ENCODE measurements at places on chromosomes 16 and 17. TPM values are rescaled to one million over a fixed set of nuclear protein-coding genes. Genes with fewer than 3 reads are reported as not detected.

CCDC40 gene
- 1.2 TPM for total RNA-seq

PABPN1L gene
- not detected for total RNA-seq

TSPAN10 gene
- 0.26 TPM for total RNA-seq

CIBAR2 gene
- total RNA-seq: not detected

TNRC6C gene
- total RNA-seq: 19.2 TPM

SLC38A8 gene
- not detected for total RNA-seq

GDE1 gene
- 24.0 TPM for total RNA-seq

LYRM9 gene
- 3.0 TPM for total RNA-seq

ACOX1 gene
- 26.9 TPM for total RNA-seq

RARA gene
- 33.3 TPM for total RNA-seq

XAF1 gene
- 54.0 TPM for total RNA-seq

TNK1 gene
- 5.0 TPM for total RNA-seq

IL34 gene
- total RNA-seq: 0.22 TPM

SOX8 gene
- 0.58 TPM for total RNA-seq

MRPL28 gene
- total RNA-seq: 89.3 TPM

SPATA22 gene
- total RNA-seq: 0.16 TPM

ATP2A3 gene
- 89.9 TPM for total RNA-seq

PRSS33 gene
- 0.54 TPM for total RNA-seq

MMP28 gene
- total RNA-seq: 0.21 TPM

FADS6 gene
- total RNA-seq: not detected

Measured in activated naive CD8-positive, alpha-beta T cell treated with anti-CD3 and anti-CD28 coated beads for 36 hours (primary cell).